ENCODE measurements at places on chromosomes 1 and 21.

GRCh38 chr1:203437696-203438315, 37.8 kb upstream of the PRELP start:
- no peak for DNase-seq

DNA sequence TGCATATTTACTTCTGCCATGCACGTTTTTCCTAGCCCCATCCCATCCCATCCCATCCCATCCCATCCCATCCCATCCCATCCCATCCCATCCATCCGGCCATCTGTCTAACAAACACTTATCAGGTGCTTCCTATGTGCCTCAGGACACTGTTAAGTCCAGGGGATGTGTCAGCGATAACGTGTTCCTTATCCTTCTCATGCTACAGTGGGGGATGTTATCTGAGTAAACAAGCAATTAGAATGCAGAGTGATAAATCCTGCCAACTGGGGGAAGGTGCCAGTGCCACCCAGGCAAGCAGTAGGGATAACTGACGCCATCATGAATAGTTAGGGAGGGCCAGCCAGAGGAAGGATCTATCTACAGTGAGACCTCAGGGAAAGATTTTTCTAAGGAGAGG, 304.2 kb downstream of the CAMTA1 start:
- no peak for DNase-seq

DNA sequence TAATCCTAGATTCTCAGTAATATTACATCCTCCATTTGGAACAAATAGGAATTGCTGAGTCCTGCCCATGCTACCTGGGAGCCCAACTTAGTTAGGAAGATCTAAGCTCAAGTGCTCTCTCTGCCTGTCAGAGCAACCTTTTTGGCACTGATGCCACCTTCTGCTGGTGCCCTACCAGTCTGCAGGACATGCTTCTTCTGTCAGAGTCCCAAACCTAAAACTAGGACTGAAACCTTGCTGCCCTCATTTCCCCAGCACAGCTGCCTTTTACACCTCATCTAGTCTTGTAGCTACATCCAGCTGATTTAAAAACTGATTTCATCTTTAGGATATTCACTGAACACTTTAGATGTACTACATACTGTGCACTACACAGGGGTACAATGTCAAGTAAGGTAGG, 118.7 kb downstream of the LYPLAL1 start:
- DNase-seq, result no peak

- no peak for DNase-seq
Observed at GRCh38 chr21:43911015-43911934, 46.3 kb downstream of the AGPAT3 start.

DNA sequence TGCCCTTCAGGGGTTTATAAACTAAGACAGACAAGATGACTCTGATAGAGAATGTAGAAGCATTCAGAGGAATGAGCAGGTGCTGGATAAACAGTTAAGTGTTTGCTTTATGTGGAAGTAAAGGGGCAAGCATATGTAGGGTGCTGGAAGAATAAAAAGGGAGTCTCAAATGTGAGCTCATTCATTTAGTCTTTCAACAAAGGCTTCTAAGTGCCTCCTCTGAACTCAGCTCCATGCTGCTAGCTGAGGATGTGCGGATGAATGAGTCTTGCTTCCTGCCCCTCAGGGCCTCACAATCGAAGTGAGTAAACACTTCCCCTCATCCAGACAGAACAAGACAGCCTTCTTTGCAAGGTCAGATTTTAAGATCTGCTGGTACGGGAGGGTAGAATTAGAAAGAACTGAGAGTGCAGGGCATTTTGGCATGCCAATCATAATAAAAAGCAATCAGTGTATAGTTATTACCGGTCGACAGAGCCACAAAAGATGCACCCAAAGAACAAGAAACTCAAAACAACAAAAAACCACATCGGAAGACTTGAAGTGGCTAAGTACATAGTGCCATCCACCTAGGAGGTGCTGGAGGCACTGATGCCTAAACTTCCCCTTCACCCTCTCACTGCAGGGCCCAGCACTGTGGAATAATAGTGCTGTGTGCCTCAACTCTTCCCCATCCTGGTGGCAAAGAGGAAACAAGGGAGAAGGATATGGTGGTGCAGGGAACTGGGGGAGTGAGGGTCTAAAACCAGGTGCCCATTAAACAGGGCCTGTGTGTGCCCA, 69.8 kb downstream of the TNR start:
- DNase-seq, result peak; percentile 76

DNA sequence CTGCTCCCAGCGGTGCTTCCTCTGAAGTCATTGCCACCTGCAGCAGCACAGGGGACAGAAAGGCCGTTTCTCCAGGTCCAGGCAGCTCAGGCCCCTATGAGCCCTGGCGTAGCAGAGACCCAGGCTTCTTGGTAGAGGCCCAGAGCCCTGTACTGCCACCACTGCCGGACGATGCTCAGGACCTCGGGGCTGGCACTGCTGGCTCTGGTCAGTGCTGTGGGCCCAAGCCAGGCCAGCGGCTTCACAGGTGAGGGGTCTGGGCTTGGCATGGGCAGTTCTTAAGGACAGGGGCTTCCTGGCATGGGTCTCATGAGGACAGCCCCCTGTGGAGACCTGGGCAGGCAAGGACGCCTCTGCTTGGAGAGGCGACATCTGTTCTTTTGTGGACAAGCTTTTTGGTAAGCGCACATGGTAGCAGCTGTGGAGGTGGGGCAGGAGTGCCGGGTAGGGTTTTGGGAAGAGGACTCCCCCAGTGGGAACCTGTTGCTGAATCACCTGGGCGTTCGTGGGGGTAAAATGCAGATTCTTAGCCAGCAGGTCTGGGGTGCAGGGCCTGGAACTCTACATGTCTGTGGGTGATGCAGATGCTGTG, at the start of gene UMODL1:
TSS of gene UMODL1 (plus strand) at position 172 of the 592 bp plus-strand sequence. CDS start at position 172, 0 bp downstream.
- DNase-seq, result no peak

- DNase-seq, result no peak
Observed at GRCh38 chr1:235920596-235921375, 54.1 kb upstream of the LYST start.

GRCh38 chr1:109248797-109249629, at the start of gene CELSR2:
Gene CELSR2, plus strand, starts transcription at chr1:109249539. Its CDS starts 541 bp downstream, at chr1:109250080.
- DNase-seq, result peak; percentile 90

GRCh38 chr1:37726751-37727585, 34.7 kb downstream of the CDCA8 start:
- DNase-seq, result peak; percentile 75

GRCh38 chr1:209029737-209030136, 553.8 kb upstream of the CAMK1G start:
- DNase-seq, result no peak

- no peak for DNase-seq
Observed at GRCh38 chr1:149844101-149844500, 55.3 kb upstream of the BOLA1 start.

DNA sequence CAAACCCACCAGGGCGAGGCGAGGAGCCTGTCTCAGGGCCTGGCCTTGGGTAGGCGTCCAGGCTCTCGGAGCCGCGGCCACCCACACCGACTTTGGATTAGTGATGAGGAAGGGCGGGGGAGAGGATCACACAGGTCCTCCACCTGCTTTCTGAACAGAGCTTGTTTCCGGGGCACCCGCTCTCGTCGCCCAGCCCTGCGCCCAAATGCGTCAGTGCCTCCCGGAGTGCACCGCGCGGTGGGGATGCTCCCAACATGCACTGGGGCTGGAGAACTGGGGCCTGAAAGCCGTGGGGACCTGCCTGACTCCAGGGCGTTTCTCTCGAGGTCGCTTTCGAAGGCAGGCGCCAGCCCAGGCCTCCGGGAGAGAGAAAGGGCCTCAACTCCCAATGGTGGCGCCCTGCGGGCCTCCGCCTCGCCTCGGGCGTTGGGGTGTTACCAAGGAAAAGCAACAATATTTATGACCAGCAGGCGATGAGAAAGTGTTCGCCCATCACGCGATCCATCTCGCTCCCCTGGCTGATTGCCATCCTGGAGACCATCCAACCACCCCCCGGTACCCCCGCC, 8.9 kb upstream of the LHX8 start:
- peak; percentile 57 for DNase-seq

GRCh38 chr1:11168731-11169130, 20.4 kb upstream of the ANGPTL7 start:
- DNase-seq, result no peak

DNA sequence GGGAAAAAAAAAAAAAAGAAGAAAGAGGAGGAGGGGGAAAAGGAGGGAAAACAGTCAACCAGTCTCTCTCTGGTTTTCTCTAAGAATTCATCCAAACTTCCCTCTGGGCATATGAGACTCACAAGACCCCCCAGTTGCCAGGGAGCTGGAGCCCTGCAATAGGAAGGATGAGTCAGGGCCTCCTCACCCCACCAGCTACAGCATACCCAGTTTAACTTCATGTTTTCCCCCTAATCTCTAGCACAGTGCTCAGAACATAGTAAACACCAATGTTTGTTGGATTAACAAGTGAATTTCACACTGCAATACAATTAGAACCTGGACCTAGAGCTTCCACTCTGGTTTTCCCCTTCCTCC, 7.8 kb downstream of the F11R start:
- no peak for DNase-seq

- no peak for DNase-seq
Observed at GRCh38 chr1:106393046-106393445, 663.4 kb upstream of the PRMT6 start.

DNA sequence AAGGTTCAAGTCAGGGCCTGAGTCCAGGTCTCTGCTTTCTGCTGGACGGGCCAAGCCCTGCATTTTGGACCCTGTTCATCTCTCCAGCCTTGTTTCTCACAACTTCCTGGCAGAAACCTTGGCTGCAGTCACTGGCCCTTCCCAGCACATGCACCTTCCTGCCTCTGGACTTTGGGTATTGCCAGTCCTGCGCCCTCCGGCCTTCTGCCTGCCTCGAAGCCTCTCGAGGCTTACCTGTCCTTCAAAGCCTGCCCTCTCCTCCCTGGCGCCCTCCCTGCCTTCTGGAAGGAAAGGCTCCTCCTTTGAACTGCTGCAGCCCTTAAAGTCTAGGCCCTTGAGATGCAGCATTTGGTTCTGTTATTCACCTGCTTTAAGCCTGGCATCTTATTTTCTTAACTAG, 52.8 kb downstream of the HTR6 start:
- no peak for DNase-seq

All from retina (tissue), 1 donor.